ENCODE measurements at places on chromosomes 4 and X. TPM values are rescaled to one million over a fixed set of nuclear protein-coding genes. Genes with fewer than 3 reads are reported as not detected.

The GLRA3 gene
- total RNA-seq = not detected

The KCND1 gene
- 0.28 TPM for total RNA-seq

The CT83 gene
- not detected for total RNA-seq

The BMX gene
- 1.0 TPM for total RNA-seq

The MAOB gene
- total RNA-seq = 5.5 TPM

The SPANXC gene
- total RNA-seq = not detected

The MCTS1 gene
- total RNA-seq = 34.0 TPM

The ADH1A gene
- total RNA-seq = not detected

The TSPAN7 gene
- 11.3 TPM for total RNA-seq

The NDP gene
- not detected for total RNA-seq

The CLDN34 gene
- 0.20 TPM for total RNA-seq

The FRG2 gene
- total RNA-seq = not detected

The ZNF711 gene
- 1.6 TPM for total RNA-seq

The HDX gene
- total RNA-seq = 0.48 TPM

The CT45A1 gene
- not detected for total RNA-seq

The COL4A6 gene
- 3.1 TPM for total RNA-seq
